ENCODE measurements at places on chromosomes 3 and 15.

DNA sequence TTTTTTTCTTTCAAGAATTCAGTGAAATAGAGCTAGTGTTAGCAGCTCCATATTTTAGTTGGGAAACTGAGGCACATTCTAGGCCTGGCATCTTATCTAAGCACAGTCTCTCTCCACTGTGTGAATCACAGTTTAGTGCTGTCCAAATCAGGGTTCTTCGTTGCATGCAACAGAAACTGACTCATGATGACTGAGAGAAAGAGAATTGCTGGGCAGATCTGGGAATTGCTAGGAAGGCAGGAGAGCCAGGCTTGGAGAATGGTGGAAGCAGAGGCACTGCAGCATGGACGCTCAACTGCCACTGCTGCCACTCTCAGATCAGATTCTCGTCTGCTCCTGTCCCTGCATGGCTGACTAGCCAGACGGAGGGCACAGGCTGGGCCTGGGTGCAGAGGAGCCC, 40.7 kb upstream of the CHST2 start:
- DNase-seq, result peak; percentile 51

GRCh38 chr3:114639171-114639570, 345.3 kb downstream of the TIGIT start:
- DNase-seq, result no peak

DNA sequence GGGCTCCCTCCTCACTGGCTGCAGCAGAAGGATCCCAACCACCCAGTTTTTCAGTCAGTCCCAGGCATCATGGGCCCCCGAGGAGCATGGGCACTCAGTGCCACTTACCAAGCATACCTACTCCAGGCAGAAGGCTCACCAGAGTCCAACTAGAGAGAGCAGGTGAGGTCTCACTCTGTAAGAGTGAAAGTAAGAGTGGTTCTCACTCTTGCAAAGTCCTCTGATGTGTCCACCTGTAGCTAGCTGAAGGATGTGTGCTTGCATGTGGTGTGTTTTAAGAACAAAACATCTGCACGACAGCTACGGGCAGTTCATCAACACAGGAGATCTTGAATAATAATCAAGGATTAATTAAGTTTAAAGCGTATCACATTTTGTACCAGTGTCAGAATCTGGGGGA, 49.7 kb downstream of the CCK start:
- DNase-seq, result no peak

GRCh38 chr15:68421798-68422402, 10.1 kb downstream of the ITGA11 start:
- DNase-seq, result peak; percentile 81

DNA sequence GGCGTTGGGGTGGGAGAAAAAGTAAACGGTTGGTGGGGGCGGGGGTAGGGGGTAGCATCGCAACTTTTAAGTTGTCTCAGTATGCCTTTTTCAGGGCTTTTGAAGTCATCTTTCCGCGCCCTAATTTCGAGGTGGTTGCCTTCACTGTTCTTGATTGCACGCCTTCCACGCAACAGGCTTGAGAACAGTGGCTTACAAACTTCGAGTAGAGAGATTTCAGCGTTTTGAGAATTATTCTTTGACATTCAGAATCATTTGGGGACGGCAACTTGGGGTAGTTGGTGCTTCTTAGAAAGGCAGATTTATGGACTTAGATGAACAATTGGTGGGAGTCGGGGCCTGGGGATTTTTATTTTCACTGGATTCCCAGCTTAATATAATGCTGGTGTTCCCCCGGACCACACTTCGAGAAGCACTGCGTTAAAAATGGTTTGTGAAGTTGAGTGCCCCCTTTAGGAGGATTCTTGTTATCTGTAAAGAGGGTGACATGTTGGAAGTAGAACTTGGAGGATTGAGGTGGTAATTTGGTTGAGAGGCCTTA, 880 bp downstream of the PPP4R2 start:
- DNase-seq, result peak; percentile 71

- DNase-seq, result peak; percentile 45
These were observed 2.5 kb upstream of the RFTN1 start for GRCh38 chr3:16515885-16516420.

DNA sequence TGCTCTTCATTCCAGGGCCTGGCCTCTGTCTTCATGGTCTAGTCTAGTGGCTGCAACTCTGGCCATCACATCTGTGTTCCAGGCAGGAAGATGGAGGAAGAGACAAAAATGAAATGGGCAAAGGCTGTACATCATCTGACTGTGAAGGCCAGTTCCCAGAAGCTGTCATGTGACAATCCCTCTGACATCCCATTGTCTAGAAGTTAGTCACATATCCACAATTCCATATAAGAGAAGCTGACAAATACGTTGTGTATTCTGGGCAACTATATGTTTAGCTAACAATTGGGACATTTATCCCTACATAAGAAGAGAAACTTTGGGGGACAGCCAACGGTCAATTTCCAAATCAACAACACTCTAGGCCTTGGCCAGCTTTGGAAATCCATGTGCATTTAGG, 34.5 kb upstream of the C3orf70 start:
- DNase-seq, result no peak

DNA sequence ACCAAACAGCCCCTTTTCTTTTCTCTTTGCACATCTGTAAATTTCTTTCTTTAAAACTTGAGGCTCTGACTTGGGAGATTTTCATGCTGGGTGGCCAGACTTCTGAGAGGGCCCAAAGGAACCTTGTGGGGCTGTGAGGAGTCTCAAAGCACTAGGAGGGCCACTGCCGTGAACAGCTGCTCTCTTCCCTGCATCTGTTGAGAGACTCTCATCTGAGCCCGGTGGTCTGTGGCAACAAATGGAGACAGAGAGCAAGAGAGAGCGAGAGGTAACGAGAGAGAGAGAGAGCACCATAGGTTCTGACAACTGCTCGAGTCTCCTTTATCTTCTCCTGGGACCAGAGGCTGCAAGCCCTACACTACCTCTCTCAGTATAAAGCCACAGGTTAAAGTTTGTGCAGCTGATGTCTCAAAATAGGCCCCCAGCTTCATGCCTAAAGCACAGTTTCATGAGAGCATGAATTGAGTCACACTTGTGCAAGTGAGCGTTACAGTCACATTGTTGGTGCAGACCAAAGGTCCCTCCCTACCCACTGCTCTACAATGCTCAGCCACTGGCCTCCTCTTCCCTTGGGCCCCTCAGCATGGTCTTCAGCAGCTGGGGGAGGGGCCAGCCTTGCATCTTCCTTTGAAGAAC, 60.7 kb downstream of the ZNF621 start:
- no peak for DNase-seq

DNA sequence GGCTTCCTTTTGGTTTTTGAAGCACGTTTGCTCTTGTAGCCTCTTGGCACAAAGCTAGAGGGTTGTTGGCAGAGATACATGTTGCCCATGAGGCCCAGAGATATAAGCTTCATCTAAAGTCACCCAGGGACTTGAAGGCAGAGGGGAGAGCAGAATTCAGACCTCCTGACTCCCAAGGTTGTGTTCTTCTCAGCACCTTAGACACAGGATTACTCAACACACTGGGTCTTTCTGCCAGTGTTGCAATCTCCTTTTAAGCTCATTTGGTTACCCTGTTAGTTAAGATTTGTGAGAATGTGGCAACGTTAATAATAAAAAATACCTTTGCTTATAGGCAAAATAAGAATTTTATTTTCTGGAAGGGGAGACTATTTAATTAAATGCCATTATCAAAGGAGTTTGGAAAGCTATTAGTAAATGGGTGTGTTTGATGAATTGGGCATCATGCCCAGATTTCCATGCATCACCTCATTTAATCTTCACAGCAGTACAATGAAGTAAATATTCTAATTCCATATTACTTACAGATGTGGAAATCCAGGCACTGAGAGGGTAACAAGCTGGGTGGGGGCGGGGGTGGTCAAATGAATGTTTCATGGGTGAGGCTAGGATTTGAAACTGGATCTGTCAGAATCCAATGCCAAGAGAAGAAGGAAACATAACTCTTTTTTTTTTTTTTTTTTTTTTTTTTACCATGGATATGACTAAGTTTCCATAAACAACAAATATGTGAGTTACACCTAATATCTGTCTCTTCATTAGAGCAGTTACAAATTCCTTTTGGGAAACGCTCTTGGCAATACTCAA, 183.3 kb downstream of the NR1D2 start:
- peak; percentile 84 for DNase-seq

DNA sequence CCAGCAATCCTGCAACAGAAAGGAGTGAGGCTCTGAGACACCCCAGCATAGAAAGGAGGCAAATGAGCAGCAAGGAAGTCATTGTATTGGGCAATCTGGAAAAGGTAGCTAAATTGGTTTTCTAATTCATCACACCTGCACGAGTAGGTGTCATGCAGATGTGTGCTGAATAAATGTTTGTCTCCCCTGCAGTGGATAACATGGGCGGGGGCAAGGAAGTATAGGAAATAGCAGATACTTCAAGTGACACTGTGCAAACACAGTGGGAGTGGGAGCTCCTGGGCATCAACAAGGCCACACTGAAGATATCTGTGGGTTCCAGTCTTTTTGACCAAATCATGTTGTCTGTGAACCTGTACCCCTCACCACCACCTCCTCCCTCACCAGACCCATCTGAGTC, 14.4 kb upstream of the HTR3E start:
- no peak for DNase-seq

DNA sequence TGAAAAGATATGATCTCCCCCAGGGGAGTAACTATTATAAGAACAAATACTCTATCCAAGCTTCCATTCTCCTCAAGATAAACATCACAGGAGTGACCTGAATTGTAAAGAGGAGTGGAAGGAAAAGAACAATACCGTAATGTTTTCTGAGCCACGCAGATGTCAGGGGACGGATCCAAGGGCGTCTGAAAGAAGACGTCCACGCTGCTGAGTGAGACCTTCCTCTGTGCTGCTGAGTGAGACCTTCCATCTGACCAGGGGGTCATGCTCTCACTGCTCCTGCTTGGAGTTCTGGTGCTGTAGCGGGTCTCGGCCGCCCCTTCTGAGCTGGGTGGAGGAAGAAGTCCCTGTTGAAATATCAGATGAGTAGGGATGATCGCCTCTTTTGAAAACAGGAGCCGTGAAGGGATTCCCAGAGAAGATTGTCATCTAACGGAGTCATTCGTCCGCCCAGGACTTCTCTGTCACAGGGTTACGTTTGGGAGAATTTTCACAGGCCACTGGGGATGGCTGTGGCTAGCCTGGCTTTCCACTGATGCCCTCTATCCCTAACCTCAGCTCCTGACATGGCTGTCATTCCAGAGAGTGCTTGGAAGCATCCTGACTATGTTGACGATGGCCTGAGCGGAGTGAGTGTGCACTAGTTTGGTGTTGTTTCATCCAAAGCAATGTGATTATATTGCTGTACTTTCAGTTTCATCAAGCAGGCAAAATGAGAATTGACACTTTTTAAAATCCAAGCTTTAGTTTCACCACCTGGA, 184.9 kb downstream of the APBA2 start:
- DNase-seq, result no peak

DNA sequence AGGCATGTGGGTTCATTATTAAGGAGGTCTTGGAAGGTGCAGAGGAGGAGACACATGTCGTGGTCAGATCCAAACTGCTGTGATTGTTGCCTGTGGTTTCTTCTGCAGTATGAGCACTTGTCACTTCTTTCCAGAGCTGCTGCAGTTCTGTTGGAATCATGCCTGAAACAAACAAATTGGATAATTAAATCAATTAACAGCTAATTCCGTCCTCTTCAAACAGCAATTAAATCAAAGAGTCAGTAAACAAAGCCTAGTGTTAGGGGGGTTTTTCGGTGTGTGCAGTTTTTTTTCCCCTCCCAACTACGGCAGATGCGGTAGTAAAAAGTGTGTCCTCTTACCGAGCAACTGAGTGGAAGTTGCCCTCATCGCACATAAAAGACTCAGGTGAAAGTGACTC, 542.2 kb downstream of the FOXP1 start:
- DNase-seq, result no peak

DNA sequence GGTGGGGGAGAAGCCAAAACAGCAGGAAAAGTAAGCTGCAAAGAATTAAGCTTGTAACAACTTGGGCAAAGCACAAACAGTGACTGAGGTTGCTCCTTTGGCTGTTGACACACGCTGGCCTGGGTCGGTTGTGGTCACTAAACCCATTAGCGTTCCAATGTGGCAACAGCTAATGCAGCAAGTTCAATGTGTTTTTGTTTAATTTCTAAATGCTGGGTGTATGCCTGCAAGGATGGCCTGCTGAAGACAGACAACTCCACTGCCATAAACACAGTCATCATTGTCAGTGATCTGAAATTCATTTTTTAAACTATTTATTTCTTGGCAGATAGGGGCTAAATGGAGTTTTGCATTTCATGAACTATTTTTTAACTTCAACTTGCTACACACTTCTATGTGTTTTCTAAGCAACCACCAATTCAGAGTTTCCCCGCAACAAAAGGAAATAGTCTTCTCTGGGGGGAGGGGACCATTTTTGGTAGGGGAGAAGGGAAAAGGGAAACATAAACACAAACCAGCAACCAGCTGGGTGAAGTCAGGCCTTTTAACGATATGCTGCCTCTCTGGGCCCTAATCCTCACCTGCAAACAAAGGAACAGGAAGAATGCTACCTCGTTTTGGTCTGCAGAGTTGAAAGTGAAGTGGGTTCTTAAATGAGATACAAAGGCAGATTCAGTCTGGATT, 34.8 kb upstream of the WNT5A start:
- DNase-seq, result peak; percentile 85

GRCh38 chr3:127552038-127552437, 38.5 kb downstream of the TPRA1 start:
- no peak for DNase-seq

DNA sequence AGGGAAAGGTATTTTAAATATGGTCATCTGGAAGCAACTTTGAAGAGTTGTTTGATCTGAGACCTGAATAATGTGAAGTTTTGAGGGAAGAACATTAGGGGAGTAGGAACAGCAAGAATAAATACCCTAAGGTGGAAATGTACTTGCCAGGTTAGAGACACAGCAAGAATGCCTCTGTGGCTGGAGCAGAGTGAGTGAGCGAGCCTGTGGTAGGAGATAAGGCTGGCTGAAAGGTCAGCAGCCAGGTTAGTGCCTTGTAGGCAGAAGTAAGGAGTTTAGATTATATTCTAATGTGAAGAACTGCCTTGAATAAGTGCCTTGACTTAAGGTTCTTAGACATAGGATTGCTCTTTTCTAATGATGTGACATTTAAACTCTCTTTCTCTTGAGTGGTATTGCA, 18.3 kb downstream of the LRRC49 start:
- no peak for DNase-seq

GRCh38 chr3:134357914-134358811, 16.1 kb downstream of the AMOTL2 start:
- peak; percentile 99 for DNase-seq

All from fibroblast of skin of scalp (primary cell).